ENCODE measurements at places on chromosomes 4 and X. TPM values are rescaled to one million over a fixed set of nuclear protein-coding genes. Genes with fewer than 3 reads are reported as not detected.

The CC2D2A gene
- total RNA-seq, result 15.2 TPM

The PRDM5 gene
- total RNA-seq, result 8.2 TPM

The HPGDS gene
- not detected for total RNA-seq

The CSAG2 gene
- total RNA-seq, result not detected

The CYTL1 gene
- 0.72 TPM for total RNA-seq

The PPP1R2C gene
- total RNA-seq, result not detected

The CENPVL3 gene
- not detected for total RNA-seq

The LRRC66 gene
- total RNA-seq, result 0.91 TPM

The CCDC120 gene
- total RNA-seq, result 0.98 TPM

The ZNF630 gene
- 1.2 TPM for total RNA-seq

The HELT gene
- total RNA-seq, result not detected

The SMIM10 gene
- total RNA-seq, result 7.3 TPM

The BEX1 gene
- 8.7 TPM for total RNA-seq

The TRAPPC11 gene
- 45.1 TPM for total RNA-seq

The GABRG1 gene
- not detected for total RNA-seq

The AMTN gene
- 0.13 TPM for total RNA-seq

The HMGN5 gene
- total RNA-seq, result 0.50 TPM

The HNRNPDL gene
- total RNA-seq, result 120 TPM

The RAB39B gene
- total RNA-seq, result 0.72 TPM

The KLKB1 gene
- 0.33 TPM for total RNA-seq

The FAM47A gene
- not detected for total RNA-seq

The AKAP14 gene
- total RNA-seq, result not detected

The DCAF4L1 gene
- 0.13 TPM for total RNA-seq

The SPANXB1 gene
- total RNA-seq, result not detected

The PNPLA4 gene
- total RNA-seq, result 8.6 TPM

The FANCB gene
- total RNA-seq, result 3.3 TPM

The GIMD1 gene
- not detected for total RNA-seq

The NSDHL gene
- total RNA-seq, result 13.7 TPM

The HSD17B13 gene
- total RNA-seq, result 0.13 TPM

The RAI2 gene
- total RNA-seq, result 2.0 TPM

The CCKAR gene
- total RNA-seq, result not detected
